ENCODE measurements at places on chromosomes 7 and 10. TPM values are rescaled to one million over a fixed set of nuclear protein-coding genes. Genes with fewer than 3 reads are reported as not detected.

GRCh38 chr10:132097609-132098377 lies 32.0 kb downstream of the JAKMIP3 start:
- no peaks in the 10 kb centered on the region for H3K27me3 ChIP-seq
- no peaks in the 10 kb centered on the region for H3K36me3 ChIP-seq
- no peak overlapping the region for H3K27ac ChIP-seq
- no peak overlapping the region for H3K4me3 ChIP-seq
- no peaks in the 10 kb centered on the region for H3K4me1 ChIP-seq

GRCh38 chr7:27149842-27150567 lies 2.4 kb downstream of the HOXA3 start:
- peak; percentile 74 for DNase-seq
- peak overlapping the region; percentile 95 for H3K27ac ChIP-seq
- H3K4me3 ChIP-seq, result peak overlapping the region; percentile 64
- peaks cover 9% of the 10 kb centered on the region for H3K36me3 ChIP-seq
- H3K4me1 ChIP-seq, result peaks cover 62% of the 10 kb centered on the region

GRCh38 chr10:113532724-113533123 lies 20.1 kb upstream of the HABP2 start:
- H3K27ac ChIP-seq, result no peak overlapping the region
- no peak overlapping the region for H3K4me3 ChIP-seq
- no peaks in the 10 kb centered on the region for H3K27me3 ChIP-seq
- no peaks in the 10 kb centered on the region for H3K4me1 ChIP-seq
- no peak for DNase-seq

DNA sequence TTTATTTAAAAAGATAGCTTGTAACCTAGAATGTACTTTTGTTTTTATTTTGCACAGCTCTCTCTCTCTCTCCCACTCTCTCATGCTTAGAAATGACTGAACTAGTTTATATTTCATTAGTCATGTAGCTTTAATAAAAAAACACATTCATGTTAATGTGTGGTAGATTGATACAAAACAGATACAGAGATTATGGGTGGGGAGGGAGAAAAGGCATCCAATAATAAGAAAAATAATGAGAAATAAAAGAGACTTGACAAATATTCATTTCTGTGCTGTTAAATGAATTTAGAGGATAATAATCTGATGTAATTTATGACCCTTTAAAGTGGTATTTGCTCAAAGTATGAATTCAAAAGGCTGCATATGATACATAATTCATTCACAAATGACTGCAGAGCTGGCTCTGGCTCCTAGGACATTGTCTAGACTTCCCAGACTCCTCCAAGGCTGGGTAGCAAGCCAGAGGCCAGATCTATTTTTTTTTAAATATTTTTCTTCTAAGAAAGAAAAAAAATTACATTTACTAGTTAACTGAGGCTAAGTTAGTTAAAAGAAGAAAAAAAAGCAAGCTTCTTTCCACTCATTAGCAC lies 105.7 kb upstream of the DNAJB12 start:
- DNase-seq, result no peak
- no peaks in the 10 kb centered on the region for H3K27me3 ChIP-seq
- no peaks in the 10 kb centered on the region for H3K36me3 ChIP-seq
- H3K27ac ChIP-seq, result no peak overlapping the region
- no peaks in the 10 kb centered on the region for H3K4me1 ChIP-seq

GRCh38 chr7:13874783-13875182 lies 114.7 kb downstream of the ETV1 start:
- no peaks in the 10 kb centered on the region for H3K27me3 ChIP-seq
- H3K4me1 ChIP-seq, result no peaks in the 10 kb centered on the region
- no peaks in the 10 kb centered on the region for H3K36me3 ChIP-seq

GRCh38 chr7:50210706-50211115 lies 93.8 kb upstream of the IKZF1 start:
- H3K27ac ChIP-seq, result no peak overlapping the region
- no peak for DNase-seq
- no peaks in the 10 kb centered on the region for H3K4me1 ChIP-seq
- H3K4me3 ChIP-seq, result no peak overlapping the region
- H3K36me3 ChIP-seq, result no peaks in the 10 kb centered on the region

DNA sequence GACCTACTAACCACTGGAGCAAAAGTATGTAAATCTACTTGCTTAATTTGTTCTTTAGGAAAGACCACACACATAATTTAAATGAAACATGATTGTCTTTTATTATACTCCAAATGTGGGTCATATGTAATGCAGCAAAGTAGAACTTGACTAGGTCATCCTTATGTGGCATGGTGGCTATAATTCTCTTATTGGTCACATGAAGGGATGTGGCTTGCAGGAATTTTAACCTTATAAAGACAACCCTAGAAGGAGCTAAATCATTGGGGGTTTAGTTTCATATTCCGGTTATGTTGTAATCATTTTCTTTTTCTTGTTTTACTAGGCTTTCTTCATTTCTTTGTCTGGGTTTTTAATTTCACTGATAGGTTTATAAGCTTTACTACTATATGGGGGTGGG lies 93.9 kb downstream of the SEPTIN7 start:
- no peak for DNase-seq
- no peak overlapping the region for H3K4me3 ChIP-seq
- H3K27me3 ChIP-seq, result no peaks in the 10 kb centered on the region
- no peak overlapping the region for H3K27ac ChIP-seq
- H3K4me1 ChIP-seq, result peaks cover 12% of the 10 kb centered on the region

DNA sequence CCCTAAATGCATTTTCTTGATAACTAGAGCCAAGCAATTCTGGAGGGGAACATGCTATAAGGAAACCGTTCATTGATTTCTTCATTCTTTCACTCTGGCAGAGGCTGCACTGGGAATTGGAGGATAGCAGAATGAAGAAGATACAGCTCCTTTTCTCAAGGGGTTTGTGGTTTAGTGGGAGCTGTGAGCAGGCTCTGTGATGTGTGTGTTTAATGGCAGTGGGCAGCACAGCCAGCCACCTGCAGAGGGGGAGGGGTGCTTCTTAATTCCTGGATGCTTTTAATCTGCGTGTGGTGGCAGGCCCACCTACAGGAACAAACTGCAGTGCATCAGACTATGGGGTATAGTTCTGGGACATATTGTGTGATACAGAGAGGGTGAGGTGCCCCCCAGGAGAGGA lies 31.9 kb downstream of the RPS24 start:
- H3K4me3 ChIP-seq, result no peak overlapping the region
- H3K4me1 ChIP-seq, result no peaks in the 10 kb centered on the region
- H3K27ac ChIP-seq, result no peak overlapping the region
- no peaks in the 10 kb centered on the region for H3K36me3 ChIP-seq

DNA sequence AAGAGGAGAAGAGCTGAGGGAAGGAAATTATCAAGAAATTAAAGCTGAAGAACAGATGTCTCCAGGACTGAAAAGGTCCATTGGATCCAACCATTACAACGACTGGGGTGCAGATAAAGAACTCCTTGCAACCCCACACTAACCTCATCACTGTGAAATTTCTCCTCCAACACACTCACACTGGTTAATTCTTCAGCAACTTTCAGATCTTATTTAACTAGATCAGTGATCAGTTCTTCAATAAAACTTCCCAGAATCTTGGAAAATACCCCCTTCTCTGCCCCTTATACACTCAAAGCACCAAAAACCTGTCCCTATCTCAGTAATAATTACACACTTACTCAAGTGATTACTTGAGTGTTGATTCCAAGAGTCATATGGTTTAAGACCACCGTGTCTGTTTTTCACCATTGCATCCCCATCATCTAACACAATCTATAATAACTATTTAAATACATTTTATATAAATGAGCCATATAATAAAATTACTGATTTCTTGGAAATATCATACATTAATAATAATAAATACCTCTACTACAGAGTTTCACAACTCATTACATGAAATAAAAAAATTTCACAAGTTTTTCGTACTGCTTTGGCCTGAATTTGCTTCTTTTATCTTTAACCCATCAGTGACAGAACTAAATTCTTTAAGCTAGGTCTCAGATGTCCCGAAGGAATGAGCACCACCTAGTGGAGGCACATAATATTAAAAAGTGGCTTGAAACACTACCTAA lies 123.7 kb downstream of the MPP7 start:
- DNase-seq, result no peak
- H3K27ac ChIP-seq, result peak overlapping the region; percentile 71
- H3K4me1 ChIP-seq, result peaks cover 42% of the 10 kb centered on the region
- no peaks in the 10 kb centered on the region for H3K36me3 ChIP-seq
- H3K4me3 ChIP-seq, result no peak overlapping the region

- H3K36me3 ChIP-seq, result no peaks in the 10 kb centered on the region
- H3K27me3 ChIP-seq, result no peaks in the 10 kb centered on the region
- peaks cover 23% of the 10 kb centered on the region for H3K4me1 ChIP-seq
- H3K27ac ChIP-seq, result peak overlapping the region; percentile 42
- DNase-seq, result no peak
- H3K4me3 ChIP-seq, result no peak overlapping the region
Observed at GRCh38 chr10:96272316-96273280, 1.2 kb upstream of the BLNK start.

DNA sequence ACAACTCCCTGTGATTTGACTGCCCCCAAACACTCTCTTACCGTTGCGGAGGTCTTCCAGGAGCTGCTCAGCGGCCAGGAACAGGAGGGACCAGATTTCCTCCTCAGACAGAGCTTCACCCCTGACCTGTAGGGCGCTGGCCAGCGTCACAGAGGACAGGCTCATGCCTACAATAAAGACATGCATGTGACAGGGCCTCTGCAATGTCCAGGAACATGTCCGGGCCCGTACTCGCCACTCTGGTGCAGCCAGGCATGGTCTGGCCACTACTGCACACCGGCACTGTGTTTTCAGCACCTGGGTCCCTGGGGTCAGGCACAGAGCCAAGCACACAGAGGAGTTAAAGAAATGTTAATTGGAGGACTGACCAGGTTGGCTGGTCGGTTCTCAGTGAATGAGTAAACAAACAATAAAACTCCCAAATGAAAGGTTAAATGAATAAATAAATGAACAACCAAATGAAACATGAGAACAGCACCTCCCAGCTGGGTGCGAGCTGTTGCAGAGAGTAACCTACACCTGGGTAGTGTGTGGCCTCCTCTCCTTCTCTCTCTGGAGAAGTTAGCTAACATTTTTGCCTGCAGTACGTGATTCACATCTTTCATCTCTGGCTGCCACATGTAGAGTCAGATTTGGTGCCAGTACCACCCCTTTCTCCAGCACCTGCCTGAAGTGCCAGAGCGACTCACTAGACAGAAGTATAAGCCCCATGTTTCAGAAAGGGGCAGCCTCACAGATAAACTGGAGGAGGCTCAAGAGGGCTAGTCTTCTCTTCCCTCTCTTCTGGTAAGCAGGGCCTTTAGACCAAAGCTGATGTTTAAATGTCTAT lies 22.8 kb downstream of the FRMPD2 start:
- no peak overlapping the region for H3K4me3 ChIP-seq
- H3K36me3 ChIP-seq, result no peaks in the 10 kb centered on the region
- no peaks in the 10 kb centered on the region for H3K27me3 ChIP-seq
- no peak overlapping the region for H3K27ac ChIP-seq

- H3K36me3 ChIP-seq, result no peaks in the 10 kb centered on the region
- no peak overlapping the region for H3K4me3 ChIP-seq
- no peaks in the 10 kb centered on the region for H3K4me1 ChIP-seq
- H3K27me3 ChIP-seq, result no peaks in the 10 kb centered on the region
- no peak overlapping the region for H3K27ac ChIP-seq
- DNase-seq, result no peak
Observed at GRCh38 chr7:51114501-51114900, 202.1 kb downstream of the COBL start.

GRCh38 chr7:44637788-44638594 lies 31.6 kb downstream of the OGDH start:
- H3K27me3 ChIP-seq, result no peaks in the 10 kb centered on the region
- H3K4me1 ChIP-seq, result no peaks in the 10 kb centered on the region
- H3K4me3 ChIP-seq, result no peak overlapping the region
- peak overlapping the region; percentile 77 for H3K27ac ChIP-seq
- DNase-seq, result peak; percentile 83

- no peaks in the 10 kb centered on the region for H3K36me3 ChIP-seq
- DNase-seq, result no peak
- no peaks in the 10 kb centered on the region for H3K27me3 ChIP-seq
- H3K4me1 ChIP-seq, result no peaks in the 10 kb centered on the region
Observed at GRCh38 chr7:150610233-150610632, 22.0 kb downstream of the GIMAP6 start.

DNA sequence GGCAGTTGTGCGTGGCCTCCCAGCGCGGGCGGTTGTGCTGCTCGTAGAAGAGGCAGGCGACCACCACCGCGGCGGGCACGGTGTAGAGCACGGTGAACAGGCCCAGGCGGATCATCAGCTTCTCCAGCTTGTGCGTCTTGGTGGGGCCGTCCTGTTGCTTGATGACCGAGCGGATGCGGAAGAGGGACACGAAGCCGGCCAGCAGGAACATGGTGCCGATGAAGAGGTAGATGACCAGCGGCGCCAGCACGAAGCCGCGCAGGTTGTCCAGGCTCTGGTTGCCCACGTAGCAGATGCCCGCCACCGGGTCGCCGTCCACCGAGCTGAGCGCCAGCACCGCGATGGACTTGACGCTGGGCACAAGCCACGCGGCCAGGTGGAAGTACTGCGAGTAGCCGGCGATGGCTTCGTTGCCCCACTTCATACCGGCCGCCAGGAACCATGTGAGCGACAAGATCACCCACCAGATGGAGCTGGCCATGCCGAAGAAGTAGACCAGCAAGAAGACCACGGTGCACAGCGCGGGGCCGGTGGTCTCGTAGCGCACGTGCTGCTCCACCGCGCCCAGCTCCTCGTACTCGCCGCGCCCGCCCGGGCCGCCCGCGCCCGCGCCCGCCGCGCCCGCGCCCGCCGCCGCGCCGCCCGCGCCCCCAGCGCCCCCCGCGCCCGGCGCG lies 2.2 kb downstream of the FZD8 start:
- H3K27ac ChIP-seq, result peak overlapping the region; percentile 73
- peak; percentile 74 for DNase-seq
- H3K4me3 ChIP-seq, result peak overlapping the region; percentile 97
- H3K27me3 ChIP-seq, result no peaks in the 10 kb centered on the region
- H3K4me1 ChIP-seq, result no peaks in the 10 kb centered on the region

DNA sequence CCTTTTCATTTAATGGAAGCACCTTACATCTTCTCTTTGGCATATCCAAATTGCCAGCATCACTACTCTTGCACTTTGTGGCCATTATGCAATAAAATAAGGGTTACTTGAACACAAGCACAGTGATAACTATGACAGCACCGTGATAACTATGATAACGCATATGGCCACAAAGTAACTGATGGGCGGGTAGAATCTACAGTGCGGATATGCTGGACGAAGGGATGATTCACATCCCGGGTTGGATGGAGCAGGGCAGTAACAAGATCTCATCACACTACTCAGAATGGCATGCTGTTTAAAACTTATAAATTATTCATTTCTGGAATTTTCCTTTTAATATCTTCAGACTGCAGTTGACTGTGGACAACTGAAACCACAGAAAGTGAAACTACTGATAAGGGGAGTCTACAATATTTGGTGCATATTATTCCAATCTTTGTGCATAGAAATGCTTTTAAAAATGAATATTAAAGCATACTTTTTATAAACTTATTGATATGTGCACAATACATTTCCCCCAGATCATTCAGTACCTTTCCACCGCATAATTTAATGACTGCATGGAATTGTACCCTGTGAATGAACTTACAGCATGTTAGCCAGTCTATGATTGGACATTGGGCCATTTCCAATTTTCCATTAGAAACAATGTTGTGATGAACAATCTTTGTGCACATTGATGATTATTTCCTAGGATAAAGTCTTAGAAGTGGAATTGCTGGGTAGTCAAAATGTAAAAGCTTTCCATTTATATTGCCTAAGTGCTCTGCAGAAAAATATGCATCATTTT lies 136.4 kb downstream of the WNT2 start:
- no peaks in the 10 kb centered on the region for H3K27me3 ChIP-seq
- peaks cover 23% of the 10 kb centered on the region for H3K36me3 ChIP-seq
- H3K4me3 ChIP-seq, result no peak overlapping the region
- no peak for DNase-seq

Gene ETV1
- 13.6 TPM for total RNA-seq

Gene TRIM73
- 1.4 TPM for total RNA-seq

Gene DIP2C
- 67.9 TPM for total RNA-seq

Gene CFTR
- total RNA-seq, result 0.33 TPM

Gene DTX2
- 11.1 TPM for total RNA-seq

Gene HABP2
- not detected for total RNA-seq
